Epithelial cell of proximal tubule (primary cell): ENCODE measurements at places on chromosomes 16 and 17.

GRCh38 chr16:56269811-56270684, 78.8 kb downstream of the GNAO1 start:
- DNase-seq: no peak

DNA sequence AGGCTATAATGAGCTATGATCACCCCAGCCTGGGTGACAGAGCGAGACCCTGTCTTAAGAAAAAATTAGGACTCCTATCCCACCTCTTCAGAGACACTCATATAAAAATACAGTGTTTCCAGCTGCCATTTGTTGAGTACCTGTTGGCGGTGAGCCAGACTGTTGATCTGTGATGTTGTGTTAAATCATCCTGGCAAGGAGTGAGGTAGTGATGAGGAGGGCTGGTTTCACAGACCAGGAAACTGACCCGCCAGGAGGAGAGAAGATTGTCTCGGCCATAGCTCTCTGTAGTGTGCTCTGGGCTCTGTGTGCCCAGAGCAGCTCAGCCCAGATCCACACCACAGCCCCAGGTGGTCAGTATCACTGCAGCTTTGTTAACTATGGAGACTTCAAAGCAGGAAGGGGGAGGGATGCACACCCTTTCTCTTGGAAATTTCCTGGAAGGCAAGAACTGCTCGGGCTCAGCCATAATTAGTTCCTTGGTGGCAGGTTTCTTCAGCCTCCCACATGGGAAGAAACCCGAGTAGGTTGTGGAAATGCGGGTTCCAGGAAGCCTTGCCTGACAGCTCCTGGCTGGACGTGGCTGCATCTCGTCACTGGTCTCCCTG, 343.0 kb downstream of the SNX29 start:
- DNase-seq: no peak

GRCh38 chr16:15954814-15955151, 5.4 kb downstream of the ABCC1 start:
- DNase-seq: no peak

DNA sequence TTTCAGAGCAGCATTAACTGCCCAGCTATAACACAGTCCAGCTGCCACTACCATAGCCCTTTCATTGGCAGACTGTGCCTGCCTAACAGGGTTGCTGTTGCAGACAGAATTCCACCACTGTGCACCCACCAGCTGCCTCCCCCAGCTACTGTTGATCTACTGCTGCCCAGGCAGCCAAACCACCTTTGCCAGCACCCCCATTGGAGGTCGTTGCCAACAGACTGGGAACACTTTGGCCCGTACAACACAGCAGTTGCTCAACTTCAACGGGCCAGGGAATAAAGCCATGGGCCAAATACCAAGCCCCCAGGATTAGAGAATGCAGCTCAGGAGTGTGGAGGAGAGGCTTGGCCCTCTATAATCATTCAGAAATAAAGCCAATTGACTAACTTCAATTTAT, 473.6 kb downstream of the CDH11 start:
- DNase-seq: no peak

GRCh38 chr16:78852081-78852635, 748.4 kb downstream of the MAF start:
- DNase-seq: no peak

DNA sequence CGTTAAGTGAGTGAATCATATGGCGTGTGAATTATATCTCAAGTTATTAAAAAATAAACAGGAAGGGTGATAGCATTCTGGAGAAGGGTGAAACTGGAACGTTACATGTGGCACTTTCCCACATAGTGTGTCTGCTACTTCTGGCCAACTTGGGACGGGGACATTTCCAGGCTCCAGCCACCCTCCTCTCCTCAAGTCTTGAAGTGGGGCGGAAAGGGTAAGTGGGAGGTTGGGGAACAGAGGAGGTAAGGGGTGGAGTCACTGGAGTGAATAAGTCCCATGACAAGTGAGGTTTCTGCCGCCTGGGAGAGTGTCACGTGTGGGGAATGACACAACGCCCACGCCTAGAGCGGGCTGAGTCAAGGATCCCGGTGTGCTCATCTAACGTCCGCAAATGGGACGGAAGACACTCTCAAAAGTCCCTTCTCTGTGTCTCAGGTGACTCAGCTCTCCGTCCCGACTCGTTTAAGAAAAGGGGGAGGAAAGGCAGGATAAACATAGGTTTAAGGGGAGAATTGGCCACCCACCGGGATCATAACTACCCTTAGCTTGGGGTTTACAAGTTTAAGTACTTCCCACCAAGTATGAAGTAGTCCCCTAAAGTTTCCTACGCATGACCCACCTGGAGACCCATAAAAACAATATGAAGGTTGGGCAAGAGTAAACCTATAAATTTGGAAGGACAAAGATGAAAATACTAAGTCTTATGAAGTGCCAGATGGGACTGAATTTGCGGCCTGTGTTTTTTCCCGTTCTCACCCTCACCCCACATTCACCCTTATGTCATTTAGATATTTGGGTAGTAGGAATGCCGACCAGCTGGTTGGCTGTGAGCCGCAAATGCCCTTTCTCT, 1.2 kb upstream of the SPAG9 start:
- DNase-seq: peak; percentile 96
